A549 treated with DMSO at 1 μM for 4 hours (cell line): ENCODE measurements at places on chromosomes 2 and 18. TPM values are rescaled to one million over a fixed set of nuclear protein-coding genes. Genes with fewer than 3 reads are reported as not detected.

SERPINB12 gene
- total RNA-seq: not detected in 5 replicates

DHRS9 gene
- 2.4 to 3.9 TPM (median 3.1 TPM) in 5 replicates for total RNA-seq

CYP26B1 gene
- total RNA-seq: 12.2 to 15.5 TPM (median 14.9 TPM) in 5 replicates

TCF23 gene
- not detected in 5 replicates for total RNA-seq

RPRD1A gene
- total RNA-seq: 20.2 to 28.0 TPM (median 25.4 TPM) in 5 replicates

SERPINB5 gene
- 0.08 to 0.20 TPM (median 0.11 TPM) in 5 replicates for total RNA-seq

PARD6G gene
- 1.8 to 3.3 TPM (median 3.1 TPM) in 5 replicates for total RNA-seq

EML6 gene
- 1.3 to 1.8 TPM (median 1.5 TPM) in 5 replicates for total RNA-seq

CRYBA2 gene
- total RNA-seq: 0.18 TPM in 1 of 5 replicates, not detected in the others

EIF2AK2 gene
- 19.3 to 31.6 TPM (median 29.1 TPM) in 5 replicates for total RNA-seq
